Panc1 (cell line): ENCODE measurements at places on chromosomes 7 and 10. TPM values are rescaled to one million over a fixed set of nuclear protein-coding genes. Genes with fewer than 3 reads are reported as not detected.
A peak's percentile ranks its signal among the peaks of the same experiment; 100 is the strongest.

DNA sequence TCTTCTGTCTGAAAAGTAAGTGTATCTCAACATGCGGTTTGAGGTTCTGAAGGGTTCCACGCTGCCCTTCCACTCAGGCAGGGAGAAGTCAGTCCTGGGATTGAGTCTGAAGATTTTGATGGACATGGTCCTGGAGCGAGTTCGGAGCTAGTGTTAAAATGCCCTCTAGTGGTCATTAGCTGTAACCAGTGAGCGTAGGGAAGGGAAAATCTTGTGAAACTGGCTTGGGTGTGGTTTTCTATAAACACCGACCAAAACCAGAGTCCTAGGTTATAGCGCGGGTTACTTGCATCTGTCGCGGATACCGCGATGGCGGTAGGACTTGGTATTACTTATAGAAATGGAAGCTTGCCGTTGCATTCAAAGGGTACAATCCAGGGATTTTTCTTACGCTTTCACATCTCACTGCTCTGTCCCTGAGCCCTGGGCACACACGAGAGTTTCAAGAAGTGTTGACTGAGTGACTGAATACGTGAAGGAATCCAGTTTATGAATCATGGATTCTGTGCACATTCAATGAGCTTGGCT is 348.2 kb upstream of the C7orf33 start:
- peaks cover 7% of the 10 kb centered on the region; the same call in 1 of the 2 replicates for H3K27me3 ChIP-seq

GRCh38 chr7:142500366-142500765 is 242.5 kb upstream of the PRSS58 start:
- H3K27ac ChIP-seq, result no peak overlapping the region
- no peak for DNase-seq
- peaks cover 8% of the 10 kb centered on the region for H3K27me3 ChIP-seq

DNA sequence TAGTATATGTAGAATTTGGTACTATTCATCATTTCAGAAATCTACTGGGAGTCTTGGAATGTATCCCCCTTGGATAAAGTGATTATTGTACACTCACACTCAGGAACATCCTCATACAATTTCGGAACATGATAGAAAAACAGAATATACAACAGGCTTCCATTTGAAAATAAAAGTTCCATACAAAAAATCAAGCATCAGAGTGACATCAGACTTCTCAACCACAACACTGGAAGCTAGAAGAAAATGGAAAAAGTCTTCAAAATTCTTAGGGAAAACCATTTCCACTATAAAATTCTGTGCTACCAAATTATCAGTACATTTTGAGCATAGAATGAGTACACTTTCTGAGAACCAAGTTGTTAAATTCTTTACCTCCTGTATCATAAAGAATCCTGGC is 8.8 kb downstream of the LYZL1 start:
- DNase-seq, result no peak
- no peak overlapping the region for H3K27ac ChIP-seq
- no peaks in the 10 kb centered on the region for H3K36me3 ChIP-seq
- H3K27me3 ChIP-seq, result no peaks in the 10 kb centered on the region
- no peaks in the 10 kb centered on the region for H3K4me1 ChIP-seq
- H3K4me3 ChIP-seq, result no peak overlapping the region

GRCh38 chr7:19107081-19107355 is 10.4 kb downstream of the TWIST1 start:
- H3K27me3 ChIP-seq, result no peaks in the 10 kb centered on the region
- H3K27ac ChIP-seq, result peak overlapping the region; percentile 70
- H3K4me1 ChIP-seq, result no peaks in the 10 kb centered on the region
- H3K36me3 ChIP-seq, result no peaks in the 10 kb centered on the region
- DNase-seq, result no peak

- H3K27ac ChIP-seq, result peak overlapping the region; percentile 37; the same call in 1 of the 2 replicates
- H3K27me3 ChIP-seq, result no peaks in the 10 kb centered on the region
- no peaks in the 10 kb centered on the region for H3K36me3 ChIP-seq
- peaks cover 10% of the 10 kb centered on the region; the same call in 1 of the 2 replicates for H3K4me1 ChIP-seq
Measured at GRCh38 chr7:74061840-74062539, 21.6 kb upstream of the LIMK1 start.

DNA sequence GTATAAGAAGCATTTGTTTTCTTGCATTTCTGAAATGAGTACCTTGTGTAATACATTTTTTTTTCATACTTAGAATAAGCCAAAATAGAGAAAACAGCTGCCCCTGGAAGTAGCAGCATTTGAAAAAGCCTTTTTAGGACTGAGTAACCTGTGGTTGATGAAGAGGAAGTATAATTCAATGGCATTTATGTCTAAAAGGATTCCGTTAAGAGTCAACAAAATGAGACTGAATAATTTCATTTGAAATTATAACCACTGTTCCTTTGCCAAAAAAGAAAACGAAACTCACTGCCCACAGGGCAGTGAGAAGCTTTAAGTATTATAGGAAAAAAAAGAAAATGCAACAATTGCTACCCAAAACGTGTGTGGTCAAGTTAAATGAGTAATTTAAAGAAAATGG is 705.6 kb upstream of the PHF14 start:
- H3K4me1 ChIP-seq, result no peaks in the 10 kb centered on the region
- H3K27me3 ChIP-seq, result no peaks in the 10 kb centered on the region
- H3K27ac ChIP-seq, result no peak overlapping the region
- DNase-seq, result no peak
- H3K36me3 ChIP-seq, result no peaks in the 10 kb centered on the region
- H3K4me3 ChIP-seq, result no peak overlapping the region

GRCh38 chr7:14376711-14377110 is 387.2 kb upstream of the ETV1 start:
- H3K27me3 ChIP-seq, result no peaks in the 10 kb centered on the region
- H3K36me3 ChIP-seq, result no peaks in the 10 kb centered on the region
- no peak overlapping the region for H3K4me3 ChIP-seq
- H3K27ac ChIP-seq, result no peak overlapping the region

DNA sequence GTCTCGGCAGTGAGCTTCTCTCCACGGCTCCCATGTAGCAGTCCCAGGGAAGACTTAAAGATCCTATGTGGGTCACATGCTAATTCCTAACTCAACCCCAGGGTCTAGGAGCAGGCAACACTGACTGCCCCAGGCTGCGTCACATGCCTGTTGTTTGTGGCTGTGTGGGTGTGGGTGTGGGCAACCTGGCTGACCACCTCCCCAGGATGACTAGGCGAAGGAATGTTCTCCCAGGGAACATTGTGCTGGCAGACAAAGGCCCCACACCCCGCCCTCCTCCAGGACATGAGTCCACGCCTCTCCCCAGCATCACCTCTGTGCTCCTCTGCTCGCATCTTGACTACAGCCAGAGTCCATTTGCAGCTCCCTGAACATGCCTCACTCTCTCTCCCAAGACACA is 30.3 kb downstream of the SLC29A3 start:
- no peak overlapping the region for H3K4me3 ChIP-seq
- H3K27ac ChIP-seq, result no peak overlapping the region
- no peaks in the 10 kb centered on the region for H3K36me3 ChIP-seq
- H3K27me3 ChIP-seq, result no peaks in the 10 kb centered on the region

DNA sequence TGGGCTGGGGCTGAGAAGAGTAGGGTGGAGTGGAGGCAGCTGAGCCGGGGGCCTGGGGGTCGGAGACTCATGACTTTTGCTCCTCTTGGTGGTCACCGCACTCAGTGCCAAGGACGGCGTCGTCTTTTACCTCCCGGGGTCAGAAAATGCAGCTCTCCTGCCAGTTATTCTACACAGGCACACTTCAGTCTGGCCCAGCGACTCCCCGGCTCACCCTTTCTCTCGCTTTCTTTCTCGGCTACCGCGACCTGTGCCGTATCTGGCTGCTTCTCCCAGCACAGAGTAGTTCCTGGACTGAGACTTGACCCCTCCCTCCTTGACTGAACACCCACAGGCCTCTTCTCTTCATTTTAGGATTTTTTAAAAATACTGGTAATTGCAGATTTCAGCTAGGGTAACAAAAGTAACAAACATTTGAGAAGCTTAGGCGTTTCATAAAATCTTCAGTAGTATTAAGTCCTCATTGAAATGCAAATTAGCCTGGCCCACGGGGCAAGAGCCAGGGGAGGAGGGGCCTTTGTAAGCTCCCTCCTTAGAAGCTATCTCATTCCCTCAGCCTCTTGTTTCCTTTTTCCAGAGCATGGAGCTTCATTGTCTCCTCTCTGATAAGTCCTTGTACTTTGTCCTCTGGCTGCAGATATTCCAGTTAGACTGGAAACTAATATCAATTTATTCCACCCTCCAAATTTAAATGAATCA is 1.1 kb upstream of the PRLHR start:
- no peaks in the 10 kb centered on the region for H3K36me3 ChIP-seq
- peak overlapping the region; percentile 23 for H3K4me3 ChIP-seq
- H3K27ac ChIP-seq, result no peak overlapping the region
- H3K4me1 ChIP-seq, result no peaks in the 10 kb centered on the region
- peaks cover 33% of the 10 kb centered on the region for H3K27me3 ChIP-seq

DNA sequence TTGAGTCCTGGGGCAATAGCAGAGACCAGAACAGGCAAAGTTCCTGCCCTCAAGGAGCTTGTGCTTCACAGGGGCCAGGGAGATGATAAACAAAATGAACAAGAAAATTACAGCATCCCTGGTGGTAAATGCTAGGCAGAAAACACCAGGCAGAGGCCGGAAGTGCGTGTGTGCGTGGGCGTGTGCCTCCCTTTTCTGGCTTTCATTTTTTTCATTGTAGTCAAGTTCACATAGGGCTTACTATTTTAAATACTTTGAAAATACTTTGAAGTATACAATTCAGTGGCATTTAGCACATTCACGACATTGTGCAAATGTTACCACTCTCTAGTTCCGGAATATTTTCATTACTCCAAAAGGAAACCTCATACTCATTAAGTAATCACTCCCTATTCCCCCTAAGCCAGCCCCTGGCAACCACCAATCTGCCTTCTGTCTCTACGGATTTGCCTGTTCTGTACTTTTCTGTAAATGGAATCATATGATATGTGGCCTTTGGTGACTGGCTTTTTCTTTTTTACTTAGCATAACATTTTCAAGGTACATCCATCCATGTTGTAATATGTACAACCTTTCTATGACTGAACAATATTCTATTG is 88.1 kb upstream of the PDCD4 start:
- H3K4me1 ChIP-seq, result no peaks in the 10 kb centered on the region
- no peak overlapping the region for H3K27ac ChIP-seq
- H3K27me3 ChIP-seq, result peaks cover 8% of the 10 kb centered on the region
- H3K36me3 ChIP-seq, result no peaks in the 10 kb centered on the region
- no peak overlapping the region for H3K4me3 ChIP-seq

- no peak overlapping the region for H3K4me3 ChIP-seq
- H3K27ac ChIP-seq, result no peak overlapping the region
- peaks cover 24% of the 10 kb centered on the region for H3K27me3 ChIP-seq
- no peak for DNase-seq
- no peaks in the 10 kb centered on the region for H3K4me1 ChIP-seq
Measured at GRCh38 chr7:29282819-29283414, 88.3 kb downstream of the CHN2 start.

GRCh38 chr7:106281585-106282318 is 3.0 kb downstream of the NAMPT start:
- H3K36me3 ChIP-seq, result peaks cover 8% of the 10 kb centered on the region
- H3K27me3 ChIP-seq, result no peaks in the 10 kb centered on the region
- H3K4me1 ChIP-seq, result peaks cover 17% of the 10 kb centered on the region
- no peak overlapping the region for H3K27ac ChIP-seq

DNA sequence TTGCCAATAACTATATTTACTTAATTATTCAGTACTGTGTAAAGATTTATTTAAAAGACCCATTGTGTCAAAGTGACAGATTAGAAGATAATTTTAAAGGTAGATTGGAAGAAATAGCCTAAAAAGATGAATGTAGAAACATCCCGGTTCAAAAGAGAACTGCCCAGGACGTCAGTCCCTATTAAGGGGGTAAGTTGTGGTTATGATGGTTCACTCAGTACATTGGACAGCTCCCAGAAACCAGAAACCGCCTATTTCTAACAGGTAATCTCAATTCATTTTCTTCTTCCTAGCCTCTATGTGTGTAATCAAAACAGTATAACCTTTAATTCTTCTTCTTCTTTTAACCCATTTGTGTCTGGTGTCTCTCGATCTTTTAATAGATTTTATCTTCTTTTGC is 1.5 kb upstream of the FERD3L start:
- no peaks in the 10 kb centered on the region for H3K27me3 ChIP-seq
- no peak for DNase-seq
- H3K4me3 ChIP-seq, result no peak overlapping the region
- no peak overlapping the region for H3K27ac ChIP-seq

DNA sequence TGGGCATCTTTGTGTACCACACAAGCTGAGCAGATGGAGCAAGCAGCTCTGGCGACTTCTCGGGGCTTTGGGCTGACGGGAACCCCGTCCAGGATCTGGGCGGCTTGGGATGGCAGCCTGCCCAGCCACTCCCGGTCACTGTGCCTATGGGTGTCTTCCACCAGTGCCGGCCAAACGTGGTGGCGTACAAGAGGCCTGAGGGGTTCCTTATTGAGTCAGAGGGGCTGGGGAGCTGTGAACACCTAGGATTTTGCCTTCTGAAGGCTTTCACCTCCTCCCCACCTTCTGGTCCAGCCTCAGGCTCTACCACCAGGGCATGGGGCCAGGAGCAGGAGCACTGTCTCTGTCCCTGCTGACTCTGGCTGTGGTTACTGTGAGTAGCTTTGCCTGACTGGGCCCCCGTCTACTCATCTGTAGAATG is 71.8 kb upstream of the PPIF start:
- no peak for DNase-seq
- no peaks in the 10 kb centered on the region for H3K36me3 ChIP-seq
- H3K4me1 ChIP-seq, result no peaks in the 10 kb centered on the region
- H3K27me3 ChIP-seq, result no peaks in the 10 kb centered on the region
- H3K4me3 ChIP-seq, result no peak overlapping the region
- no peak overlapping the region for H3K27ac ChIP-seq

The IFIT1B gene
- not detected for total RNA-seq

The HHEX gene
- 10.1 TPM for total RNA-seq

The PTPRZ1 gene
- 0.05 TPM for total RNA-seq

The PODXL gene
- 32.3 TPM for total RNA-seq

The RFC2 gene
- 56.2 TPM for total RNA-seq

The C10orf53 gene
- not detected for total RNA-seq

The PPP1R17 gene
- not detected for total RNA-seq

The NSUN6 gene
- 4.3 TPM for total RNA-seq

The MORN4 gene
- total RNA-seq, result 17.9 TPM

The AZGP1 gene
- 0.49 TPM for total RNA-seq
